ENCODE measurements at places on chromosomes 4 and X.

DNA sequence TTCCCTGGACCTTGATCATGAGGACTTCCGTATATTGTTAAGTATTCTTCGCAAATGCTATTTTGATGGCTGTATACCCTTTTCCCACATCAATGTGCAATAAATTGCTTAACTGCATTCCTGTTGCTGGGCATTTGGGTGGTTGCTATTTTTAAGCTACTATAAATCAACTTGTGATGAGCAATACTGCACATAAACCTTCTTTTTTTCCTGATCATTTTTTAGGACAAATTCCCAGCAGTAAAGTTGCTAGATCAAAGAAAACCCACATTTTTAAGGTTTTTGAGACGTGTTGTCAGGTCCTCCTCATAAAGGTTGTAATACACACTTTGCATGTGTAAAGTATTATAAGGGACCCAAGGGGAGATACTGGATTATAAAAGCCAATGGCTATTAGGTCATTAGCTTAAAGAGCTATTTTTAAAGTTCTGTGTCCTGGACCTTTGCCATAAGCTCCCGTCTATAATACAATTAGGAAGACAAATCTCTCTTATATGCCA lies 35.6 kb downstream of the LIMCH1 start:
- DNase-seq = no peak

GRCh38 chr4:178784491-178784890 lies 1342.3 kb upstream of the AGA start:
- no peak for DNase-seq

GRCh38 chrX:154051201-154051810 lies 31.6 kb upstream of the IRAK1 start:
- peak; percentile 70 for DNase-seq

GRCh38 chr4:3009422-3009821 lies 46.1 kb downstream of the GRK4 start:
- peak; percentile 37 for DNase-seq

- no peak for DNase-seq
Measured at GRCh38 chr4:126748736-126749135, 884.0 kb upstream of the INTU start.

DNA sequence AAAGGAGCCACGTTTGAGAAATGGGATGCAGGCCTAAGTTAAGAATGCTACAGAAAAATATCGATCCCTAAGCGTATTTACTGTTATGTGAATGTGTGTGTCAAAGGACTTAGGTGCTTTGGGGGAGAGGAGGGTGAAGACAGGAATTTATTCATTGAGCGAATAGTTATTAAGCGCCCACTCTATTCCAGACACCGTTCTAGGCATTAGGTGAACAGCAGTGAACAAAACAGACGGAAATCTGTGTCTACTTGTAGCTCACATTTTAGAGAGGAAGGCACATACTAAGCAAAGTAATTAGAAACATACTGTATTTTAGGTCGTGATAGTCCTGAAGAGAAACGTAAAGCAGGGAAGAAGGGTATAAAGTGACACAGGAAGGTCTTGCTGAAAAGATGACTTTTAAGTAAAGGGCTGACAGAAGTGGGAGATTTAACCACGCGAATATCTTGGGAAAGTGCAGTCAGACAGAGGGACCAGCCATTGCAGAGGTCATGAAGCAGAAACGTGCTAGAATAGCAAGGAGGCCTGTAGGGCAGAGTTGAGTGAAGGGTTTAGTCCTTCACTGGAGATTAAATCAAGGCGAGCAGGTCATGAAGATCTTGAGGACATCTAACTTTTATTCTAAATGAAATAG lies 541 bp downstream of the AIMP1 start:
- peak; percentile 47 for DNase-seq

DNA sequence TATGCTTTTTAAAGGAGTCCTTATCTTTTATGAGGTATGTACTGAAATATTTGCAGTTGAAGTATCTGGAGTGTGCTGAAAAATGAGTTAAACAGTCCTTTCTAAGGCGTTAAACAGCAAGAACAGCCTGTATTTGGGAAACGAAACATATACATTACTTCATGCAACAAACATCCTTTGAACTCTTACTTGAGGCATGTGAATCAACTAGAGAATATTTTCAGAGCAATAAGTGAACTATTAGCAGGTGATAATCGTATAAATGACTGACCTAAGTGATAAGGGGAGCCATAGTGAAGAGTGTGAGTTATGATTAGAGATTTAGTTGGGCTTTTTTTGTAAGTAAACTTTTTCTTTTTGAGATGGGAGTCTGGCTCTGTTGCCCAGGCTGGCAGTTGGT lies 45.9 kb upstream of the RHOH start:
- peak; percentile 63 for DNase-seq

- no peak for DNase-seq
Measured at GRCh38 chr4:25161593-25161950, 1.3 kb upstream of the SEPSECS start.
